ENCODE measurements at places on chromosomes 6 and 20.

DNA sequence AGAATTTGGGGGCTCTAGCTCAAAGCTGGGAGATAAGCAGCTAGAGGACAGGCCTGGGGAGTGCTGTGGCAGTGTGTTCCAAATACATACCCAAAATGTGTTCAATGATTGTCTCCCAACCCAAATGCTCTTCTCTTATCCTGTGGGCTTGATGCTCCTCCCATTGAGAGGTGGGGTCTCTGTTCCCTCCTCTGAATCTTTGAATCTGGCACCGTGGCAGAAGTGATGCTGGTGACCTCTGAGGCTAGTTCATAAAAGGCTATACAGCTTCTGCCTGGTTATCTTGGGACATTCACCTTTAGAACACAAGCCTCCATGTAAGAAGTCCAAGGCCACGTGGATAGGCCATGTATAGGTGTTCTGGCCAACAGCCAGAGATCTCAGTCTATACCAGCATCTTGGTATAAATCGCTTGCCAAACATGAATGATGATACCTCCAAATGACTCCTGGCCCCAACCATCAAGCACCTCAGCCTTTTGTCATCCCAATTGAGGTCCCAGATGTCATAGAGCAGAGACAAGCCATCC lies 15.9 kb upstream of the MYBL2 start:
- no peak for DNase-seq

GRCh38 chr20:62812181-62812906 lies 4.5 kb upstream of the COL9A3 start:
- no peak for DNase-seq

DNA sequence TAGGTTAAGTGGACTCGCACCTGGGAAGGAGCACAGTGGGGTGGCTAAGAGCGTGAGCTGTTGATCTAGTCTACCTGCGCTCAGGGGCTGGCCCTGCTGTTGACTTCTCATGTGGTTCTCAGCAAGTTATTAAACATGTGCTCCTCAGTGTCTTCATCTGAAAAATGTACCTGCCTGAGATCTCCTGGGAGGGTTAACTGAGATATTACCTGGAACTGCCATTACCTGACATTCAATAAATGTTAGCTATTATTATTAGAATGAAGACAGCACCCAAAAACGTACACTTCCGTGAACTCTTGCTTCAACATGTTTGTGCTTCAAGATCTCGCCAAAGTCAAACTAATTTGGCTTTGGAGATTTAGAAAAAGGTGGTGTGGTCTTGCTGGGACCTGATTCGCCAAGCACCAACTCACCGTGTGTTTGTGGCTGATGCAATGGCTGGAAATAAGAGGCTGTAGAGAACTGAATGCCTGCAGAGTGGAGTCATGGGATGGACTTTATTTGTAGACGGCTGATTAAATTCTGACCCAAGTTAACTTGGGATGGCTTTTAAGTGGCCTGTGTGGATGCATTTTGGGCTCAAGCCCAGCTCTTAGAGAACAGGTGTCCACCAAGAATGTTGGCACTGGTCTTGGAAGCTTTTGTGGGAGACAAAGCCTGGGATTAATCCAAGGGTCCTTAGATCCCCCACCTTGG lies 692.9 kb downstream of the QKI start:
- no peak for DNase-seq

GRCh38 chr20:41540918-41541317 lies 77.3 kb downstream of the CHD6 start:
- DNase-seq = no peak

- no peak for DNase-seq
Observed at GRCh38 chr6:3294921-3295871, 36.4 kb downstream of the PSMG4 start.

Measured in T-helper 1 cell (primary cell).